PC-3 (cell line): ENCODE measurements at places on chromosomes 3 and 15. TPM values are rescaled to one million over a fixed set of nuclear protein-coding genes. Genes with fewer than 3 reads are reported as not detected.
A peak's percentile ranks its signal among the peaks of the same experiment; 100 is the strongest.

The HTR3E gene
- total RNA-seq, result not detected in 2 replicates

The ATP13A5 gene
- total RNA-seq, result not detected in 2 replicates

The C3orf70 gene
- total RNA-seq, result not detected in 2 replicates

The NRROS gene
- 0.07 and 0.29 TPM in 2 replicates for total RNA-seq

The CADPS gene
- total RNA-seq, result not detected in 2 replicates

The DNAH12 gene
- total RNA-seq, result 0.07 TPM in 1 of 2 replicates, not detected in the other

The FANCD2OS gene
- not detected in 2 replicates for total RNA-seq

The FGF7 gene
- total RNA-seq, result not detected in 2 replicates

The CSTA gene
- not detected in 2 replicates for total RNA-seq

The ATP13A4 gene
- total RNA-seq, result not detected in 2 replicates

The NR2E3 gene
- total RNA-seq, result 0.35 and 0.77 TPM in 2 replicates

The ZIC1 gene
- not detected in 2 replicates for total RNA-seq

- peak; percentile 74 for DNase-seq
- H3K36me3 ChIP-seq, result no peaks in the 10 kb centered on the region
- H3K27ac ChIP-seq, result peak overlapping the region; percentile 91
- H3K27me3 ChIP-seq, result no peaks in the 10 kb centered on the region
- peaks cover 31% of the 10 kb centered on the region for H3K4me1 ChIP-seq
Observed at GRCh38 chr15:50134524-50135024, 15.5 kb upstream of the ATP8B4 start.

DNA sequence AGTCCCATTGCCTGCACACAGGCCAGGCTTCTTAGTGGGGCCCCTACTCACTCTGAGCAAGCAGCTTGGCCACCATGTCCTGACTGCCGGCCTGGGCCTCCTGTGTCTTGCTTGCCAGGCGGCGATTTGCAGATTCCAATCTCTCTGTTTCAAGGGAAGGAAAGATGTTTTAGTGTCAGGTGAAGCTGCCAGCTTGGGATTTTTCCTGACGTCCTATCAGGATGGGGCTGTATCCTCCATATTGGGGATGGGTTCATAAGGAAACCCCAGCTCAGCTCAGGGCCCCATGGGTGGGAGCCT, 8.5 kb downstream of the AMOTL2 start:
- no peak overlapping the region for H3K27ac ChIP-seq
- no peaks in the 10 kb centered on the region for H3K27me3 ChIP-seq
- H3K36me3 ChIP-seq, result peaks cover 68% of the 10 kb centered on the region
- DNase-seq, result no peak
- H3K4me1 ChIP-seq, result peaks cover 42% of the 10 kb centered on the region

GRCh38 chr3:38143511-38143910, 5.0 kb downstream of the MYD88 start:
- H3K4me1 ChIP-seq, result peaks cover 38% of the 10 kb centered on the region
- no peak for DNase-seq
- H3K27me3 ChIP-seq, result no peaks in the 10 kb centered on the region
- H3K27ac ChIP-seq, result no peak overlapping the region

- DNase-seq, result no peak
- H3K4me1 ChIP-seq, result peaks cover 10% of the 10 kb centered on the region
- no peaks in the 10 kb centered on the region for H3K36me3 ChIP-seq
Observed at GRCh38 chr15:83318861-83319415, 34.5 kb upstream of the BNC1 start.

GRCh38 chr3:6921066-6921465, 60.2 kb downstream of the GRM7 start:
- H3K4me3 ChIP-seq, result no peak overlapping the region
- DNase-seq, result no peak
- no peaks in the 10 kb centered on the region for H3K36me3 ChIP-seq
- no peak overlapping the region for H3K27ac ChIP-seq

DNA sequence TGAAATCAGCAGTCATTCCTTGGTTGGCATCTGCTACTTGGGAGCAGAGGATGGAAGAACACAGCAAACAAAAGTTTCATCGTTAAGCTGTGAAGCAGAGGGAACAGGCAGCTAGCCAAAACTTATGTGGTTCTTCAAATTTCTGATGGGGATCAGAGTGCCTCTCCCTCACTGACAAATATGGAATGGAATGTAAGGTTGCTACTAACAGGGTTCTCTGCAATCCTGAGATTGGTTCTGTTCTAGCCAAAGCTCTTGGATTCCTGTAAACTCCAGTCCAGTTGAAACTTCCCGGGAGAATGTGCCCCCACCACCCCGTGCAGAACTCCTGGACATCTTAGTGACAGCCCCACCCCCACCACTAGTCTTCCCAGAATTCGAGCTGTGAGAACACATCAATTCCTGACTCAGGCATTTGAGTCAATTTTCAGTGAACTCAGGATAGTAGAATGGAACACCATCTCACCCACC, 55.9 kb upstream of the PHLDB2 start:
- peak overlapping the region; percentile 29; the same call in 1 of the 2 replicates for H3K4me3 ChIP-seq
- peak overlapping the region; percentile 97 for H3K27ac ChIP-seq
- H3K4me1 ChIP-seq, result peaks cover 46% of the 10 kb centered on the region
- no peaks in the 10 kb centered on the region for H3K27me3 ChIP-seq

DNA sequence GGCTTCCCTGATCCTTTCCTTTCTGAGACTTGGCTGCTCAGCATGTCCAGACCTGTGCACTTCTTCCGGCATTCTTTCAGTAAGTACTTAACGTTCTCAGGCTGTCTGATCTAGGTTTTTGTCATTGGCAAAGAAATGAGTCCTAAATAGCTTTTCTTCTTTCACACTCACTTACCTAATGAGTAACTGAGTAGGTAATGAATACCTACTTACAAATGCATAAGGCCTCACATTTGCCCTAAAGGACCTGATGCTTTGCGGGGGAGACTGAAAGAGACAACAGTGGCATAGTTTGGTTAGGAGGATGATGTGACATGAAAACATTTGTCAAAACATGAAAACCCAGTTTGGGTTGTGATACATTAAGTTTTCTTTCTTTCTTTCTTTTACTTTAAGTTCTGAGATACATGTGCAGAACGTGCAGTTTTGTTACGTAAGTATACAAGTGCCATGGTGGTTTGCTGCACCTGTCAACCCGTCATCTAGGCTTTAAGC, 516.7 kb upstream of the CFAP20DC start:
- H3K36me3 ChIP-seq, result no peaks in the 10 kb centered on the region
- H3K4me3 ChIP-seq, result no peak overlapping the region
- no peak for DNase-seq

- H3K27me3 ChIP-seq, result peaks cover 33% of the 10 kb centered on the region
- H3K36me3 ChIP-seq, result no peaks in the 10 kb centered on the region
- DNase-seq, result no peak
- H3K27ac ChIP-seq, result no peak overlapping the region
- H3K4me1 ChIP-seq, result no peaks in the 10 kb centered on the region
Observed at GRCh38 chr3:64687086-64687780, 567 bp downstream of the ADAMTS9 start.

DNA sequence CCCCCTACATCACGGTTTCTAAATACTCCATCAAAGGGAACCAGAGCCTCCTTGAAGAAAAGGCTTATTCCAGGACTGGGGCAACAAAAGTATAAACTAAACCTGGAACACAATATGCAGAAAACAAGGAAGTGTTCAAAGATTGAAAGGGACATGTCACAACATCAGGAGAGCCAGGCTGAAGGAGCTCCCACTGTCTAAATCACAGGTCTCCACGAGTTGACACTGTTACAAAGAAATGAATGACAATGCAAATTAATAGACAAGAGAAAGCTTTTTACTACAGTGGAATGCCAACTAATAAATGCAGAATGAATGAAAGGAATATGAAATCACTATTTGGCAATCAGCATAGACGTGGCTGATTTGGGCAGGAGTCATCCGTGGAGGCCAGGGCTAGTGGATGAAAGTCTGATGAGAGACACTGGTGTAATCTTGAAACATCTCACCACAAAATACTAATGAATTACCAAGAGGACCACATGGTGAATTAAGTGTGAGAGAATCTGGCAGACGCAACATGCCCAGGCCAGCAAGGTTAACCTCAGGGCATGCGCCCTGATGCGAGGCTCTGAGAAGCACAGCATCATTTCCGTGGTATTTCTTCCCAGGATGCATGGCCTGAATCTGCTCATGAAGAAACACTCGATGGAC, 123.8 kb upstream of the TJP1 start:
- H3K36me3 ChIP-seq, result no peaks in the 10 kb centered on the region
- no peak for DNase-seq
- no peaks in the 10 kb centered on the region for H3K4me1 ChIP-seq
- no peak overlapping the region for H3K4me3 ChIP-seq
- no peaks in the 10 kb centered on the region for H3K27me3 ChIP-seq

- no peak overlapping the region for H3K4me3 ChIP-seq
- no peak overlapping the region for H3K27ac ChIP-seq
- no peaks in the 10 kb centered on the region for H3K27me3 ChIP-seq
- no peak for DNase-seq
Observed at GRCh38 chr15:66964791-66965190, 100.6 kb upstream of the SMAD3 start.

DNA sequence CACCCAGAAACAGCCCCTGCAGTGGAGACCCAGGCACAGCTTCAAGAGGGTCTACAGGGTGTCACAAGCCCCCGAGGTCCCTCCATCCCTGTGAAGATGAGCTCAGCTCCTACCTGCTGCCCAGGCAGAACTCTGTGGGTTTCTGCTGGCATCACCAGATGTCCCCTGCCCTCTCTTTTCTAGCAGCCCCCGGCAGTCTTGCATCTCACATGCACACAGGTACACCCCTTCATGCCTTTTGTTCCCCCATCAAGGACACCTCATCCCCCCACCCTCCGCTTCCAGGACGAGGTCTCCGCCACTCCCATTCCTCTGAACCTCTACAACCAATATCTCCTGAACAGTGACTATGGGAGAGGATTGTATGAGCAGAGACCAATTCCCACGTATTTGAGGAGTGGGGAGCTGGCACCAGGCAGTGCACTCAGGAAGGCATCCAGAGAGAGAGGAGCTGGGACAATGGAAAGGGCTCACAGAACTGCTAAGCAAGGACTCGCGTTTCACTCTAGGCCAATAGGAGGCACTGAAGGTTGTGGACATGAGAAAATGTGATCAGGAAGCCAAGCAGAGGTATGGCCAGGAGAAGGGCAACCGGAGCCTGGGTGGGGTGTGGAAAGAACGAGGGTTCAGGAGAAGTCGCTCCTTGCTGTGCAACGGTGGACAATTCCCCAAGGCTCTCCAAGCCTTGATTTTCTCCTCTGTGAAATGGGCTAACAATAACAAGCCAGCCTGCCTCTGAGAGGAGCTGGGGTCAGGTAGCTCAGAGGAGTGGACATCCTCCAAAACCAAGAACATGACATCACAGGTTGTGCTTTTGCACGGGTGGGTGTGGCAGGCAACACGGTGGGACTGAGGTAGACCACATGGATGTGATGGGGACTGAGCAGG, 115.2 kb downstream of the CHSY1 start:
- no peak overlapping the region for H3K4me3 ChIP-seq
- no peaks in the 10 kb centered on the region for H3K27me3 ChIP-seq
- H3K27ac ChIP-seq, result no peak overlapping the region
- no peaks in the 10 kb centered on the region for H3K36me3 ChIP-seq
- no peaks in the 10 kb centered on the region for H3K4me1 ChIP-seq

- H3K36me3 ChIP-seq, result no peaks in the 10 kb centered on the region
- no peaks in the 10 kb centered on the region for H3K27me3 ChIP-seq
- no peak for DNase-seq
- peaks cover 9% of the 10 kb centered on the region for H3K4me1 ChIP-seq
Observed at GRCh38 chr3:72384602-72385001, 463.6 kb downstream of the SHQ1 start.

DNA sequence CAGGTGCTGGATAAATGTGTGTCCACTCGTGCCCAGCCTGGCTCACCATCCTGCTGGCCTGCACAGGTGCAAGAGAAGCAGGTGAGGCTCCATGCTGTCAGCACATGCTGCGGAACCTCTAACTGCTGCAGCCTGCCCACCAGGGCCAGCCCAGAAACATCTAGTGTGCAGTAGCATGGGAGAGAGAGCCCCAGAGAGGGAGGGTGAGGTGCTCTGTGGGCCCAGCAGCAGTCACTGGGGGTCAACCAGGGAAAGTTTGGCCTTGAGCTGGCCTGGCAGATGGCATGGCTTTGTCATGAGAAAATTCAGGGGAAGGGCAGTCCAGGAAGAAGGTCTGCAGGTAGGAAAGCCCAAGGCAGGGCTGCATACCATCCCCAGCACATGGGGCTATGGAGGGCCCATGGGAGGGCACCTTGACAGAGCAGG, 18.2 kb upstream of the PRR23E start:
- peaks cover 4% of the 10 kb centered on the region; the same call in 1 of the 2 replicates for H3K4me1 ChIP-seq
- H3K36me3 ChIP-seq, result no peaks in the 10 kb centered on the region
- H3K4me3 ChIP-seq, result no peak overlapping the region
- peaks cover 8% of the 10 kb centered on the region; the same call in 1 of the 2 replicates for H3K27me3 ChIP-seq
- no peak overlapping the region for H3K27ac ChIP-seq
- DNase-seq, result no peak

GRCh38 chr15:64348455-64348854, 7.5 kb downstream of the CSNK1G1 start:
- DNase-seq, result no peak
- no peak overlapping the region for H3K27ac ChIP-seq
- no peak overlapping the region for H3K4me3 ChIP-seq
- no peaks in the 10 kb centered on the region for H3K36me3 ChIP-seq
- H3K27me3 ChIP-seq, result no peaks in the 10 kb centered on the region
